ENCODE measurements at places on chromosomes 6 and 20. TPM values are rescaled to one million over a fixed set of nuclear protein-coding genes. Genes with fewer than 3 reads are reported as not detected.
A peak's percentile ranks its signal among the peaks of the same experiment; 100 is the strongest.

The ATXN1 gene
- total RNA-seq, result 43.2 TPM

GRCh38 chr6:16691324-16691723, 69.9 kb downstream of the ATXN1 start:
- H3K4me1 ChIP-seq, result peaks cover 30% of the 10 kb centered on the region
- no peaks in the 10 kb centered on the region for H3K36me3 ChIP-seq
- H3K27ac ChIP-seq, result no peak overlapping the region

The BEND6 gene
- total RNA-seq, result 1.5 TPM

DNA sequence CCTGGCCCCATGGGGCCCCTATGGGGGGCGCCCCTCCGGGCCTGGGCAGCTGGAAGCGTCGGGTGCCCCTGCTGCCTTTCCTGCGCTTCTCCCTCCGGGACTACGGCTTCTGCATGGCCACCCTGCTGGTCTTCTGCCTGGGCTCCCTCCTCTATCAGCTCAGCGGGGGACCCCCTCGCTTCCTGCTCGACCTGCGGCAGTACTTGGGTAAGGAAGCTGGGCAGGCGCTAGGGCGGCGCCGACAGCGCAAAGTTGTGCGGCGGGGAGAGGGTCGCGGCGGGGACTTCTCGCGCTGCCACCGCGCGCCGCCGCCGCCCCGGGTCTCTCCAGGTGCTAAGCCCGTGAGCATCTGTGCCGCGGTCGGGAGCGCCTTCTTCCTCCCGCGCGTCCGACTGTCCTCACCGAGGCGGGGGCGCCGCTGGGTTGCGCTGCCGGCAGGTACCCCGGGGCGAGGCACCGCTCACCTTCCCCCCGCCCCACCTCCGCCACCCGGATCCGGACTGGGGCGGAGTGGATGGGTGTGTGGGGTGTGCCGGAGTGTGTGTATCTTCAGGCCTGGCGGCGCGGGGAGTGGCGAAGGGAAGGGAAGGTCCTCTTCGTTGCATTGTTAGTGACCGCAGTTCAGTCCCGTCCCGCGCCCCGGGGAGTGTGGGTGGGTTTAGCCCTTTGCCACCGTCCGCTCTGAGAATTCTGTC, 788 bp downstream of the UST start:
- H3K4me1 ChIP-seq, result peaks cover 22% of the 10 kb centered on the region
- DNase-seq, result no peak
- H3K27me3 ChIP-seq, result no peaks in the 10 kb centered on the region
- H3K4me3 ChIP-seq, result peak overlapping the region; percentile 74
- H3K36me3 ChIP-seq, result no peaks in the 10 kb centered on the region
- peak overlapping the region; percentile 95 for H3K27ac ChIP-seq

The TNFRSF6B gene
- total RNA-seq, result 16.7 TPM

The MUC22 gene
- 2.9 TPM for total RNA-seq
